IMR-90 (cell line): ENCODE measurements at places on chromosomes 7 and 10.
A peak's percentile ranks its signal among the peaks of the same experiment; 100 is the strongest.

- DNase-seq, result no peak
Observed at GRCh38 chr10:24791084-24791726, 67.5 kb upstream of the ARHGAP21 start.

DNA sequence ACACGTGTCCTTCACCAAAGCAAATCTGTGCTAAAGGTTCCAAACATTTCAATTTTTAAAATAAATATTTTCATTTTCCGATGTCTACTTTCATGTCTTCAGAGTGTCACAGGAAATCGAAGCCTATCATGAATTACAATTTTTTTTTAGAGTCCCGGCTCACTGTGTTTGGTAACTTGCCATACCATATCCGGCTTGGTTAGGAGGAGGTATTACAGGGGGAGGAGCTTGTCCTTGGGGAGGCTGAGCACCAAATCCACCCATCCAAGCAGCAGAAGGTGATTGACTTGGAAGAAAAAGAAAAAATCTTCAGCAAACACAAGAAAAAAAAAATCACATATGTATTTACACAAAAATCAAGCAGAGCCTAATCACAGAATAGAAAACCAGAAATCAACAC lies 21.3 kb downstream of the TIAL1 start:
- DNase-seq, result peak; percentile 34

GRCh38 chr7:122790132-122790531 lies 87.4 kb upstream of the RNF148 start:
- DNase-seq, result no peak

GRCh38 chr7:26782501-26782900 lies 81.9 kb downstream of the SKAP2 start:
- no peak for DNase-seq

- no peak for DNase-seq
Observed at GRCh38 chr7:946256-946996, 8.1 kb downstream of the ADAP1 start.
